ENCODE measurements at places on chromosomes 2 and 18.

DNA sequence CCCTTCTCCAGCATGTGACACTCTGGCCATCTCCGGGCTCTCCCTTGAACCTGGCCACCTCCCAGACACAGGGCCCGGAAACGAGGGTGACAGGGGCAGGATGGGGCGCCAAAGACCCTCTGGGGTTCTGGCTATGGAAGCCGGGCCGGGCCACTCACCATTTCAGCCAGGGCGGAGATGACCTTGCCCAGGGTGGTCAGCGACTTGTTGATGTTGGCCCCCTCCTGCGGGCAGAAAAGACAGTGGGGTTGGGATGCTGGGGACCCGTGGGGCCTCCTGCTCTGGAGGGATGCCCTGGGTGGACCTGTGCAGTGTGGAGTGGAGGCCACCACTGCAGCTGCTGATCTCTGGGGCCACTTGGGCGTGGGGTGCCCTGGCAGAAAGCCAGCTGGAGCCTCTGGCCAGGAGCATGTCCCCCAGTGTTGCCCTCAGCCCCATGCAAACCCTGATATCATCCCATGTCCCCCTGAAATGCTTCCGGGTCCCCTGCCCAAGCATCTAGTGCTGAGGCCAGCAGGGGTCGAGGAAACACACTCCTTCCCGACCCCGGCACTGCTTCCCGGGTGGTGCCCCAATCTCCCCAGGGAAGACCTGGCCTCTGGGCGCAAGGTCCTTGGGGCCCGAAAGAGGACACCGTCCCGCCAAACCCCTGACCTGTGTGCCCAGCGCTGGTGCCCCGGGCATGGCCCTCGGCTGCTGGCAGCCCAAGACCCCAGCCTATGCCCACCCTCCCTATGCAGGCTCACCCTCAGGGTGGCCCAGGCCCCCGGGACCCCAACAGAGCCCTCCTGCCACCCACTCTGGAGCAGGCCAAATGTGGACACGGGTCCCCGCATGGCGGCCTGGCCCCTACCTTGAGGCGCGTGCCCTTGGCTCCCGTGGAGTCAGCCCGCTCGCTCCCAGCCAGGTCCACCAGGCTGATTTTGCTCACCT lies 36.9 kb downstream of the KIF1A start:
- DNase-seq = no peak

- no peak for DNase-seq
These were observed 18.3 kb upstream of the RPL31 start for GRCh38 chr2:100983684-100984310.

- no peak for DNase-seq
These were observed 706.5 kb upstream of the FAM98A start for GRCh38 chr2:34305587-34305986.

DNA sequence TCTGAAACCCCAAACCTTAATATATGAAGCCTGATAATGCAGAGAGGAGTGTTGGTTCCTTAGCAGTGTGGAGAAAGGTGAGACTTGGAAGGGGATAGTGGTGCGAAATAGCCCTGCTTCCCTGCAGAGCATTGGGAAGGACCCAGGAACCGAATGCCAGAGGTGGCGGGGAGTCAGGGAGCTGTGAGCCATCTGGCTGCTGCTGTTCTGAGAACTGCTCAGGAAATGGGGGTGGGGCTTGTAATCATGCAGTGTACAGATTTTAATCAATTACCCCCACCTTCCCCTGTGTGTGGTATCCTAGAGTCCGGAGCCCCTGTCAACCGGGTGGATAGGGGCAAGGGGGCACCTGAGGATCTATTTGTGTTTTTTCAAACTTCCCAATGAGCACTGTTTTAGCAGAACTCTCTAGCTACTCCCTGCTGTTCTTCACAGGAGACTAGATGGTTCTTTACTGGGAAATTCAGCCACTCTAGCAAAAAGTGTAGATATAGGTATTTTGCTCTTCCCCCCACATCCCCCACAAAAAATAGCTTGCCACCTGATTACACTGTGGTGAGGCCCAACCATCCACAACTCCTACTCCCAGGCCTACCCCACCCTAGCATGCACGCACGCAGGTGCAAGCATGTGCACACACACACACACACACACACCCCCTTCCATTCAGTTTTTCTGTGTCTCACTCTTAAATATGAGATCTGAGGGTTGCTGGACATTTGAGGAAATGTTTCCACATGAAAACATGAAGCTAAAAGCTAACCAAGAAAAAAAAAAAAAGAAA lies 30.1 kb upstream of the MBOAT2 start:
- no peak for DNase-seq

DNA sequence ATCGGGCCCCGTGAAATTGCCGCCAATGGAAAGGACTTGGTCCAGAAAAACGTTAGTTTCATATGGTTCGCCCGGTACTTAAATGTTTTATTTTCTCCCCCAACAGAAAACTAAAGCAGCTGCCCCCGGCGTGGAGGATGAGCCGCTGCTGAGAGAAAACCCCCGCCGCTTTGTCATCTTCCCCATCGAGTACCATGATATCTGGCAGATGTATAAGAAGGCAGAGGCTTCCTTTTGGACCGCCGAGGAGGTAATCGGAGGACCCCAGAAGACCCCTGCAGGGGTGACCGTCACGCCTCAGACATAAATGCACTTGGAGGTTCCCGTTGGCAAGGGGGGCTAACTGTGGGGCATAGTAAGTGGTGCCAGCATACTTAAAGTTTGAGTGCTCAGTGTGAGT lies 742 bp downstream of the RRM2 start:
- DNase-seq = peak; percentile 48

GRCh38 chr2:36403675-36404230 lies 48.2 kb downstream of the CRIM1 start:
- no peak for DNase-seq

GRCh38 chr2:273333-273732 lies 8.6 kb downstream of the ACP1 start:
- DNase-seq = no peak

DNA sequence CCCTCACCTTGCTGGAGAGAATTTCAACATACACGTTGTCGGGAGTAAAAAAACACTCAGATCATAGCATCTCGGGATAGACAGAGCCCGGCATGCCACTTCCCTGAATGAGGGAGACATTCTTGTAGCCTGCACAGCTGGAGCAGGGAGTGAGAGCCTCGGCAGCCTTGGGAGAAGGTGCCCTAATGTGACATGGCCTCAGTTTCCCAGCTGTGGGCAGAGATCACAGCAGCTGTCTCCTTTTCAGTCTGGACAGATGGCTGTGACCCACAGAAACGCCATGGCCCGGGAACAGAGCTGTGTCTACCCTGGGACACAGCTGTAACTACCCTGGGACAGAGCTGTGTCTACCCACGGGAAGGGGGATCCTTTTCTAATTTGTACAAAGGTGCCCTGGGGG lies 55.9 kb downstream of the HS1BP3 start:
- no peak for DNase-seq

DNA sequence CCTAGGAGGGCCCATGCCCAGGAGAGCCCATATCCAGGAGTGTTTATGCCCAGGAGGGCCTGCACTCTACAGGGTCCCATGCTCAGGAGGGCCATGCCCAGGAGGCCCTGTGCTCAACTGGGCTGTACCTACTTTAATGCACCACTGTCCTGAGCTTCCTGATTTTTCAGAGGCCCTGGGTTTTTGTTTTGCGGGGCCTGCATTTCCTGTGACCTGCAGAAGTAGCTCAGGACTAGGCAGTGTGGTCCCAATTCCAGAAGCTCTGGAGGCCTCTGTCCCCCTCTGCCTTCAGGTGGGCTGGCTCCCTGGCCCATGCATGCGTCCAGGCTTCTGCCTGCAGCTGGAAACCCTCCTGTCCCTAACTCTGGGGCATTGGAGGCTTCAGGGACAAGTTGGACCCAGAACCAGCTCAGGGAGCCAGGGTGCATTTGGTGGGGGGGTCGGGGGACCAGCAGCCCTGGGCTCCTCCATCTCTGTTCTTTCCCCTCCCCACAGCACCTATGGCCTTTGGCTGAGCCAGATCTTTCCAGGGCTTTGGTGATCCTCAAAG lies 10.8 kb downstream of the GPR35 start:
- no peak for DNase-seq

GRCh38 chr18:75228967-75229366 lies 18.4 kb downstream of the TSHZ1 start:
- DNase-seq = no peak

DNA sequence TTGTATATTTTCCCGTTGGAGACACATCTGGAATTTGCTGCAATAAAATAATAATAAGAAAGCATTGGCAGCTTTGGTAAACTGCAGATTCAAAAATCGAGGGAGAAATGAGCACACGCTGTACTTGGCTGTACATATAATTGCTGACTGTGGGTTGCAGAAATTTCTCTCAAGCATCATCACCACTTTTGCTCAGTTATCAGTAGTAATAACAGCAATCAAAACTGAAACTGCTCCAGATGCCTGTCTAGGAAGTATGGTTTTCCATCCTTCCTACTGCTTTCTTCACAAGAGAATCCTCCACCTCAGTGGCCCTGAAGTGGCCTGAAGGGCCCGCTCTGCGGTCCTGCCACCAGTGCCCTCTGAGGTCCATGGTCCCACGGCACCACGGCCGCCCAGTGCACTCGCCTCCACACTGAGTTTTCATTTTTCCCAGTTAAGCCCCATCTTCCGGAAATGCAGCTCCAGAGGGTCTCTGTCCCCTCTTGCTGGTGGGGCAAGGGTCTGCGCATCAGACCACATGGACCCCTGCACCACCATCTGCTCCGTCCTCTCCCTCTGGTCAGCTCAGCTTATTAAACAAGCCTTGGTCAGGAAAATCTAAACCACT lies 3.9 kb downstream of the DUSP28 start:
- no peak for DNase-seq

GRCh38 chr2:215452725-215453124 lies 16.9 kb upstream of the FN1 start:
- no peak for DNase-seq

DNA sequence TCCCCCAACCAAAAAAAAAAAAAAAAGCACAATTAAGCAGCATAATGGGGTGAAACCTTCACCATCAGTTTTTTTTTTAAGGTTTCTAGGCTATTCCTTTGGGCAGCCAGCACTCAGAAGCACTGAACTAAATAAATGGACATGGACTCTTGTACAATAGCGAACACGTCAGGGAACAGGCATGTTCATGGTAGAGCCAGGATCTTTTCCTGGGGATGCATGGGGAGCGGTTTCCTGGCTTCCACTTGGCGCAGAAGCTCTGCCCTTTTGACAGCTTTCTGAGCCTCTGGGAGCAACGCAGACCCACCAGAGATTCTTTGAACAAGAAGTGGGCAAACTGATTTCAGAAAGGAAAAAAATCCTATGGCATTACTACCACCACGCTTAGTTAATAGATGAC lies 35.0 kb downstream of the ALPK2 start:
- no peak for DNase-seq

DNA sequence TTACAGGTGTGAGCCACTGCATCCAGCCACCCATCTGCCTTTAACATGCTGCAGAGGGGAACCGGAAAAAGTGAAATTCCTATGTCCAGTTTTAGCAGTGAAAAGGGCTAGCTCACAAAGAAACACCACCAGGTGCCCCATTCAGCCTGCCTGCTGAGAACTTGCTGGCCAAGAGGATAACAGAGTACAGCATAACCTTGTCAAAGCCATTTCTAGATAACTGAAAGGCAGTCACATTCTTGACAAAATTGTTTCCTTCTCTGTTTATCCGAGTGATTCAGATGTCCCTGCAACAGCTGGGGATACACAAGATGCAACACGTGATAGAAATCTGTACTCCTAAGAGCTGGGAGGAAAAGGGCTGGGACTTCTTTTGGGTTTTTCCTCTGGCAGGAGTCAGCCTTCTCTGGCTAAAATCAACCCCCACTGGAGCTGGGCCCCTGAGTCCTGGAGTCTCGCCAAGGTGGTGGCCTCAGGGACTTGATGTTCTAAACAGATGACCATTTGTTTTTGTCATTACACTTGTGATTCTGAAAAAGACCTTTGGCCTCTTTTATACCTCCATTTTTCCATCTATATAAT lies 505.4 kb downstream of the BCL11A start:
- no peak for DNase-seq

- DNase-seq = peak; percentile 17
These were observed 903 bp downstream of the KCNG3 start for GRCh38 chr2:42492691-42493467.

DNA sequence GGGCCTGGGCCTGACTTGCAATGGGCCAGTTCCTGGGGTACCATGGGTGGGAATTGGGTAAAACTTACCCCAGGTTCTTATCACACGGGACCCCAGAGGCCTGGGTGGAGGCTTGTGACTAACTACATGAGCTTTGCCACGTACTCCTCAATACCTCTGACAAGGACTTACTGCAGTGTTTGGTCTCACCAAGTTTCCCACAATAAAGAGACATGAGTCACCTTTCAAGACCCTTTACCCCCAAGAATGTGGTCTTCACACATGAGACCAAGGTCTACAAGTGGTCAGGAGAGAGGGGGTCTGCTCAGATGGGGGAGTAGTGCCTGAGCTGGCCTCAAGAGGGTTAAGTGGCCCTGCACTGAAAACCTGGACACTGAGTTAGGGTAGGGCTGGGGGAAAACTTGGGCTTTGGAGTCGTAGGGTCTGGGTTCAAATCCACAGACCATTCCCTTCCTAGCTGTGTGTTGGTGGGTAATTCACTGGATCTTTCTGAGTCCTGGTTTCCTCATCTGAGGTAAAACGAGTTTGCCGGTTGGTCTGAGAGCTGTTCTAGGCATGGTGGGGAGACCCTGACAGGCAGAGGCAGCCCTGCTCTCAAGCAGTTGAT lies 2.0 kb upstream of the GNLY start:
- no peak for DNase-seq

DNA sequence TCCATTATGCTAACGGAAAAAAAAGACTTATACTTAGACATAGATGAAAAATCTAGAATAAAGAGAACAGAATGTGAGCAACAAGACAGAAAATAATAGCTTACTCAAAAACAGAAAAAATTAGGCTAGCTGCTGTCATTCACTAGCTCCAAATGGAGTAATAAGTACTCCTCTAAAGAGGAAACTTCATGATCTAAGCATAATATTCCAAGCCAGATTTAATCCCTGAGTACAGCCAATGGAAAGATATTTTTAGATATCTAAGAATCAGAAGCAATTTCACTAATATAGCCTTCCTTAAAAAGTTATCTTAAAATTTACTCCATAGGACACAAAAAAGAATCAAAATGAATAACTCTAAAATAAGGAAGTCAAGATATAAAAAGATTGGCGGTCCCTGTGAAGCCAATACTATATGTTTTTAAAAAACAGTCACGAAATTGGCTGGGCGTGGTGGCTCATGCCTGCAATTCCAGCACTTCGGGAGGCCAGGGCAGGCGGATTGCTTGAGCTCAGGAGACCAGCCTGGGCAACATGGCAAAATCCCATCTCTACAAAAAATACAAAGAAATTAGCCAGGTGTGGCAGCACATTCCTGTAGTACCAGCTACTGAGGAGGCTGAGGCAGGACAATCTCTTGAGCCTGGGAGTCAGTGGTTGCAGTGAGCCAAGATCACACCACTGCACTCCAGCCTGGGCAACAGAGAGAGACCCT lies 123.2 kb upstream of the BCL2L11 start:
- DNase-seq = no peak

GRCh38 chr2:134257509-134257908 lies 3.6 kb downstream of the MGAT5 start:
- no peak for DNase-seq

- no peak for DNase-seq
These were observed 238.6 kb downstream of the TWIST2 start for GRCh38 chr2:239086325-239087020.

GRCh38 chr2:126995621-126996377 lies 97.1 kb downstream of the TEX51 start:
- DNase-seq = peak; percentile 24

Measured in suppressor macrophage treated with lipopolysaccharide for 1 hour (primary cell).